ENCODE measurements at places on chromosomes 3 and 15.

DNA sequence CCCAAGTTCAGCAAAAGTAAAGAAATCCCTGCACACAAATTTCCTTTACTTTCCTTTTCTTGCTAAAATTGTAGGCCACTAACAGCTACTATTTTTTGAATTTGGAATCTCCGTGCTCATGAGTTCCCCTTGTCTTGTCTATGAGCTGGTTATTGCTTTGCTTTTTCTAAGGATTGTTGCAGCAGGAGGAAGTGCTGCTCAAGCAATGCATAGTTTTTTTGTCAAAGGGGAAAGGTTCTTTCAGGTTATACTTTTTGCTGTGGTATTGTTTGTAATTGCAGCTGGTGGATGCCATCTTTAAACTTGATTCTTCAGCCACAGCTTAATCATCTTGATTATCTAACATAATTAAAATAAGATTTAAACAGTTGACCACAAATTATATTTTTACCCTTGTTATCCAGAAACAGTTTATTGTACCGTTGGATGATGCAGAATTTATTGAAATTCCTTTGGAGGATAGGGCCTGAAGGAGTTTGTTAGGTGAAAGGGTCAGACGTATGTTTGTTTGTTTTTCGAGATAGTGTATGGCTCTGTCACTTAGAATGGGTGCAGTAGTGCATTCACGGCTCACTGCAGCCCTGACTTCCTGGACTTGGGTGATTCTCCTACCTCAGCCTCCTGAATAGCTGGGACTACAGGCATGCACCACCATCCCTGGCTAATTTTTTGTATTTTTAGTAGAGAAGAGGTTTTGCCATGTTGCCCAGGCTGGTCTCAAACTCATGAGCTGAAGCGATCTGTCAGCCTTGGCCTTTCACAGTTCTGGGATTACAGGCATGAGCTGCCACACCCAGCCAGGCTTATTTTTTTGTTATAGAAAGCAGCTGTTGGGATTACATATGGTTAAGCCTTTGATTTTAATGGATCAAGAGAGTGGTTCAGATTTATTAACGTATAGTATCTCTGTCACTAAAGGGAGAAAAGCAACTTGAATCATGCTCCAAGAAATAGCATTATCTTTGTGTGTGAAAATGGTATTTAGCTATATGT is 11.7 kb downstream of the MGA start:
- DNase-seq = no peak

GRCh38 chr3:94402126-94402525 is 339.3 kb downstream of the NSUN3 start:
- no peak for DNase-seq

GRCh38 chr3:197750858-197751737 is 1.4 kb downstream of the FYTTD1 start:
- DNase-seq = no peak

DNA sequence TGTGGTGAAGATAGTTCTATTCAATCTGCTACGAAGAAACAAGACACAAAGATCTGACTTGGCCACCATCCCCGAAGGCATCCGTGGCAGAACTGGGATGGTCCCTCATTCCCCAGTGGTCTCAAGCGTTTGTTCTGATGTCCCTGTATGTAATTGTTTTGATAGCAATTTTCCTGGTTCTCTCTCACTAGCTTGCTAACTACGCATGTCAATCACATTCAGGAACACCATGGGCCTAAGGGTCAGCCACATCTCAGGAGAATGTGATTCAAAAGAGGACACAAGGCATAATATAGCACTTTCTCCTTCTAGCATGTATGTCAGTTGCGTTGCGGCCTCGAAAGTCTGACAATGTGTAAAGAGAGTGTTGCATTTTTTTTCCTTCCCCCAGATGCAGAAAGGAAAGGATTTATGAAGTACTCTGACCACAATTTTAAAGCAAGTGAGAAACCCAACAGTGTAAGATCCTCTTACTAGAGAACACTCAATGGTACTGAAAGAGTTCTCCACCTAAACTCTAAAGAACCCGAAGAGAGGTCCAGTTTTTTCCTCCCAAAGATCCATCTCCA is 32.0 kb upstream of the TCF12 start:
- DNase-seq = no peak

DNA sequence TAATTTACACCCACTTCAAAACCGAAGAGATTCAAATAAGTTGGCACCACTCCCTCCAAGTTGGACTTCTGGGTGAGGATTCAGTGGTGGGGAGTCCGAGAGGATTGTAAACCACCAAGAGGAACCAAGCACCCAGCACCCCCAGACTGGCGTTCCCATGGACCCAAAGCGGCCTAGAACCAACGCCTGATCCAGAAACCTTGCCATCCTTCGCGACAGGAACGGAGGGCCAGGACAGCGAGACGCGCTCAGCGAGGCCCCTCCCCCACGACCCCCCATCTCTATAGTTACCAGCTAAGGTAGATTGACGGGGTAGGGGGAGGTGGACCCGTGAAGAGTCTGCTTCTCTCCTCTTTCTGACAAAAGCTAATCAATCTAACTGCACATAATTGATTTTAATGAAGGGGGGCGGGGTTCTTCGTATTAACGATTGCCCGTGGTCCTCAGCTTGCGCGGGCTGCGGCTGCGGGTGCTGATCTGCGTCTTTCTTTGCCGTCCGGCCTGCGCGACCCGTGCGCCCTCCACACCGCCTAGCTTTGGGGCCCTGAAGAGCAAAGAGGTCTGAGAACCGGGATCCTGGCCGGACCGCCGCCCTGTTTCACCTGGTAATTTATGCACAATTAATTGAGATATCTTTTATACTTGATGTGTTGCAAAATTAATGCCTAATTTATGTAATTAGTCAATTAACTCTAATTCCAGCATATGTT is 10.9 kb upstream of the FOXB1 start:
- DNase-seq = no peak

DNA sequence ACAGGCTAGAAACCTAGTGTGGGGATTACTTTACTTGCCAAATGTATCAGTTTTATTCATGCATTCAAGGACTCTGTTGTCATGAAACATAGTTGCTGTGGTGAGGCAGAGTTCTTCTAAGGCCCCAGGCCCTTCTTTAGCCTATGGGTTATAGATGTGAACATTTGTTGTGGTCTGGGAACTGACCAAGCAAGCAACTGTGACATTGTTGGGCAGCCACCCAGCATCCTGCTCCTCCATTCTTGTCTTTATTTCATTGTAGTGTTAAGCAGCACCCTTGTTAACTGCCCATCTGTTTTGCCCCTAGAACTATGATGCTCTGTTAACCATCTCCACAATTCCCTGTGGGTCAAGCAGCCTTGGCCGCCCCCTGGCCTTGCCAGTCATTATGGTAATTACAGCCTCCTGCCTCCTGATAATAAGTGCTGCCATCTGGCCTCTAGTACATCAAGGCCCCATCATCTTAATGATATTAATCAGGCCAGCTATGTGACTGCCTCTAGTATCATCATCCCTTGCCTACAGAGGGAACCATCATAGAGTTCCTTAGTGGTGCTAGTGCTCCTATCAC is 12.2 kb upstream of the IFT57 start:
- no peak for DNase-seq

DNA sequence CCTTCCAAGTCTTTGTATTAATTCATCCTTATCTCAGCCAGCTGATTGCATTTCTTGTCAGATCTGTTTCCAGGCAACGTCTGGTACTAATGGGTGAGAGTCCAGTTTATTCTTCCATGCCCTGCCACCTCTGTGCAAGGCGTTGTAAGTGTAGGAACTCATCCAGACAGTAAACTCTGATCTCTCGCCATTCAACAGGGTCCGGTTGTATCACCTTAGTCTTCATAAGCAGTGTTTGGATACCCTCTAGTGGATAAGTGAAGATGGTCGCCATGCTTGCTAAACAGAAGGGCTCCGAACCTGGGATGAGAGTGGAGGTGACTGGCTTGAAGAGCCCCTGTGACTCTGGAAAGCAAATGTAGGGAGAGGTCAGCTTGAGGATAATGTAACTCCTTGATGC is 51.6 kb upstream of the CMTM7 start:
- DNase-seq = no peak

All from AG09309 (cell line).